ENCODE measurements at places on chromosomes 1 and 21.

GRCh38 chr1:24693827-24694379 lies 50.8 kb downstream of the SRRM1 start:
- DNase-seq, result no peak

- DNase-seq, result no peak
Observed at GRCh38 chr1:217029281-217030157, 306.3 kb upstream of the ESRRG start.

DNA sequence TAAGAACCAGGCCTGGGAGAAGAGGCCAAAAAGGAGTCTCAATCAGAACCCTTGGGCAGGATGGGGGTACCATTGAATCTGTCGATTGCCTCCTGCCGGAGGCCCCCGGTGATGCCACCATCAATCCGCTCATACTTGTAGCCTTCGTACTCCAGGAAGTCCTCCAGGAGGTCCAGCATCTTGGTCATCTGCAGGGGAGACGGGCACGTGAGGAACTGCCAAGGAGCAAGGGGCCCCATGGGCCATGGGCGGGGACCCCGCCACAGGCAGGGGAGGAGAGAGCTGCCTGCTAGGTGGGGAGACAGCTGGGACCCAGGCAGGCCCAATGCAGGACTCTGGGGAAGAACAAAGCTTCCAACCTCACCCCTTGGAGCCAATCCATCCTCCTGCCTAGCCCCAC lies 48.6 kb downstream of the CHD5 start:
- DNase-seq, result no peak

DNA sequence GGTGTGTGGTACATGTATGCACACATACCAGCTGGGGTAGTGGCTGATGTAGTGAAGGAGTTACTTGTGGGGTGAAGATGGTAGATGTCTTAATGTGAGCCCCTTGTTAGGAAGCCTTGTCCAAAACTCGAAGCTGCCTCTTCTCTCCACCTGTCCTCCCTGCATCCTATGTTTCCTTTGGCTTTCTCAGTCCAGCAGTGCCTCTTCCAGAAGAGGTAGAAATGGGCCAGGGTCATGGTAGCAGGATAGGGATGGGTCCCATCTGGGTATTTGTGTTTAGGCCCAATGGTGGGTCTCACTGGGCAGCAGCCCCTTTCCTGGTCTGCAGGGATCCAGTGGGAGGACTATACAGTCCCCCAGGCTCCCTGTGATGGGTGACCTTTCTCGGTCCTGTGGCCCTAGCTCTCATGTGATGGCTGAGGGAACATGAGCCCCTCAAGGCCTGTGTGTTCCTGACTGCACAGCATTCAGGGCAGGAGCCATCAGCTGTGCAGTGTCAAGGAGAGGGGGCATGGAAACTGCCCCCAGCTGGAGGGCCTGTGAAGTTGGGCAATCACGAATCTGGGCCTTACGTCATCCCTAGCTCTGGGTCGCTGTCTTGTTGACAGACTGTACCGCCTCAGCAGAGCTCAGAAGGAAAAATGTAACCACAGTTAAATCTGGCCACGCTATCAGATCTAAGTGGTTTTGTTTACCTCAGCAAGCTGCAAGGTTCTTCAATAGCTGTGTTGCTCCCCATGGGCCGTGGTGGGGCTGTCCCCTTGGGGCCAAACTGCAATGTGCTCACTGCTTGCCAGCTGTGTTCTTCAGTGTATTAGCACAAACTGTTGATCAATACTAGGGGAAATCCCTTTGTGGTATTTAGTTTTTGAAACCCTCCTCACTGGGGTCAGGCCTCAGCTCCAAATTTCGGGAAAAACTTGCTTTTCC lies 82.7 kb downstream of the NOS1AP start:
- DNase-seq, result no peak

- no peak for DNase-seq
Observed at GRCh38 chr1:56931211-56931610, 34.6 kb downstream of the C8B start.

DNA sequence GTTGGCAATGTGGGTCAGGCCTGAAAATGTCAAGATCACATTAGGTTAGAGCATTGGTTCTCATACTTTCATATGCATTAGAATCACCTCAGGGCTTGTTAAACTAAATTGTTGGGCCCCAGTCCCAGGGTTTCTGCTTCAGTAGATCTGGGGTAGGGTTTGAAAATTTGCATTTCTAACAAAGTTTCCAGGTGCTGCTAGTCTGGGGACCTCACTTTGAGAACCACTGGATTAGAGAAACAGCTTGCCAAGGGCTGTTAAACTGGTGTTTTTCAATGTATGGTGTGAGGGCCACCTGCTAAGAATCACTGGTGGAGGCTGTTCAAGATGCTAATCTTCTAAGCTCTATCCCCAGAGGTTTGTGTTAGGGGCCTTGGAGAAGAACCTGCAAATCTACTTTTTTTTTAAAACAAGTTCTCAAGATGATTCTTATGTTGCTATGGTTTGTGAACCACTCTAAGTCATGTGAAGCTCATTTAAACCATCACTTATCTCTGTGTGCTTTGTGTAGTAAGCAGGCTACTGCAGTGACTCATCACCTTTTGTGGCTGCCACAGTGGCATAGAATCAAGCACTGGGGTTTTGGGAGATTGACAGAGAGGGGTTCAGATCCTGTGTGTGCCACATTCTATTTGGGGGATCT lies 152.2 kb downstream of the S1PR1 start:
- no peak for DNase-seq

DNA sequence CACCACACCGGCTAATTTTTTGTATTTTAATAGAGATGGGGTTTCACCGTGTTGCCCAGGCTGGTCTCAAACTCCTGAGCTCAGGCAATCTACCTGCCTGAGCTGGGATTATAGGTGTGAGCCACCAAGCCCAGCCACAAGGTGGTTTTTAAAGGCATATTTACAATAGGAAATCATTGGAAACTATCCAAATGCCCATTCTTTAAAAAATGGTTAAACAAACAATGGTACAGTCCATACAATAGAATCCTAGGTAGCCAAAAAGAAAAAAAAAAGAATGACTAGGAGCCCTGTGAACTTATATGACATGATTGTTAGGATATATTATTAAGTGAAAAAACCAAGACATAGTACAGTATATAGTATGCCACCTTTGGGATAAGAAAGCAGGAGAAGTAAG lies 5.3 kb downstream of the ATP2B4 start:
- no peak for DNase-seq

DNA sequence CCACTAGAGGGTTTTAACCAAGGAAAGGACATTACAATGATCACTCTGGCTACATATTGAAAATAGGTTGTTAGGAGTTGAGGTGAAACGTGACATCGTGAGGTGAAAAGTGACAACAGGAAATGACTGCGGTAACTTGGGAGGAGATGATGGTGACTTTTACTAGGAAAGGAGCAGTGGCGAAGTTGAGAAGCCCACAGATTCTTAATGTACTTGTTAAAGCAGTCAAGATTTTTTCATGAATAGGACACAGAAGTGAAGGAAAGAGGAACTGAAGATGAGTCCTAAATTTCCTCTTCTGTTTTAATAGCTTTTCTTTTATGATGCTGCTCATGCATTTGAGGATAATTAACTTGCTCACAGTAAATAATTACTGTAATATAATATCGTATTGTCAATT lies 59.5 kb downstream of the OMA1 start:
- no peak for DNase-seq

DNA sequence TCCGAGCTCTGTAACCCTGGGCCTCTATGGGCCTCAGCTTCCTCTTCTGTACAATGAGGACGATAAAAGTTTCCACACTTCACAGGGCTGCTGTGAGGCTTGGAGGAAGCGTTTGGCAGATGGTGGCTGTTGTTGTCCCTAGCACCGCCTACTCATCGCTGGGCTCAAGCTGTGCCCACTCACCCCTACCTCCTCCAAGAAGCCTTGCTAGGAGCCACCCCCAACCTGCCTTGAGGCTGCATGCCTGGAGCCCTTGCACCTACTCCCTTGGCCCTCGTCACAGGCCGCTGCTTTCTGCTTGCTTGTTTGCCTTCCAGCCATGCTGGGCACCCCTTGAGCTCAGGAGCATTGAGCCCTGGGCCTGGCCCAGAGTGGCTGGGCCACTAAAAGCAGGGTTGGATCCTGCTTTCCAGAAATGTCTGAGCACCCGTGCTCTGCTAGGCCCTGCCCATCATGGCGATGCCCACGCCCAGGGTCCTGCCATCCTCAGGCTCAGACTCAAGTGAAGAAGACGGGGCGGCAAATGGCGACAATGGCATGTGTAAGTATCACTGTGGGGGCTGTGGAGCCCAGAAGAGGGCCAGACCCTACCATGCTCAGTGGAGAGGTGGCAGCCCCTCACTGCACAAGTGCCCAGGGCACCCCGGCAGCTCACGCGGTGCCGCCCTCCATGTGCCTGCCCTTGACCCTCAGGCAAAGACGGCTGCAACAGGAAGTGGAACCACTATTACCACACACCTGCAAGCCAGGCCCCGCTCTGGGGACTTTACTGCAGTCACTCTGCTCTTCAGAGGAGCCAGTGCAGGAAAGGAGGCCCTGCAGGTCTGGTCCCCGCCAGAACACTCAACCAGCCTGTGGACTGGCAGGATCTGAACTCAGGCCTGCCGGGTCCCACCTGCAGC lies 9.5 kb downstream of the SH3BGRL3 start:
- no peak for DNase-seq

DNA sequence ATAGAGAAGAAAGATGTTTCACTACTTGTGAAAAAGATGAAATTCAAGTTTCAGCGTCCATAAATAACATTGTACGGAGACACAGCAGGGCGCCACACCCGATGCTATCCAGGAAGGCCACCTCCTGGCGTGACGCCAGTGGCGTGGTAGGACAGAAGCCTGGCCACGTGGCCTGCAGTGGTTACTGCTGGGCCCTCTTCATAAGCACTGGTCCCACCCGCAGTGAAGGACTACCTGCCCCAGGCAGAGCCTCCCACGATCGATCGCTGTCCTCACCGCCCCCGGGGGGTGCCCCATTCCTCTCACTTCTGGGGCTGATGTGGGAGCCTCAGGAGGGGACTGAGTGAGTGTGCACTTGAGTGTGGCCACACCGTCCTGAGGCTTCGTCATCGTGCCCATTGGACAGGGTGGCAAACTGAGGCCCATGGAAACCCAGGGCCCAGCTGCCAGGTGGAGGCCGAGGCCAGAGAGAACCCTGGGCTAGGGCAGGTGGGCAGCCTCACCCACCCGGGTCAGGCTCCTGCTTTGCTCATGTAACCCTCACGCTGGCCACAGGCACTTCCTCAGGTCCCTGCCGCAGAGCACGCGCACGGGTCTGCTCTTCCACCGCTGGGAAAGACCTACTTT lies 11.7 kb upstream of the HES5 start:
- no peak for DNase-seq

DNA sequence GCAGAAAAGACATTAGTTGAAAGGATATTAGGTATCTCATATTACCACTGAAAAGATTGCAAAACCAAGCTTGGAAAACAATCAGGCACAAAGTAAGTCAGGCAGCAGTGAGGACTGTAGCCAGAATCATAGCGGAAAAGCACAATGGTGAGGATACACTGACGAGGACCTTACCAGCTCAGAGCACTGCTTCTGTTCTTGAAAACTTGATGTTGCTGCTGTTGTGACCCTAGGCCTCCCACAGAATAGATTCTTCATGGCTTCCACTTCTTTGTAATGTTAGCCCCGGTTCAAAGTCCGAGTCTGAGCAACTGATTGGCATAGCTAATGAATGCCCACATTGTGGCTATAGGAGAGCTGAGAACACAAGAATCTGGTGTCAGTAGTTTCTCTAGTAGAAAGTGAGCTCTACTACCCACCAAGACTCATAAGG lies 45.2 kb upstream of the LRRC8C start:
- no peak for DNase-seq

- no peak for DNase-seq
Observed at GRCh38 chr1:111164151-111164550, 24.1 kb downstream of the CEPT1 start.

DNA sequence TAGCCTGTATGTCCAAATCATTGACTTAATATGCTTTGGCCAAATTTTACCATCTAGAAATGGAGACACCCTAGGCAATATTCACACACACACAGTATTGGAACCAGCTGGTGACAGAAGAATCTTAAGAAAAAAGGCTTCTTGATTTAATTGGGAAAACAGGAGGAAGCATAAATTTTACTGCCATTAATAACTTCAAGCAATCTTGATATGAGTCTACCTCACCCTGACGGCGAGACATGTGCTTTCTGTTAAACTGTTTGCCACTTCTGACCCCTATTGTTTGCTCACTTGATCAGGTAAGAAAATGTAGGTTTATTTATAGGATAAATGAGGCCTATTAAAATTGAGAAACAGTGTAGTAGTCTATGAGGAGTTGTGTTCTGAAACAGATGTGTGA lies 73.2 kb downstream of the KIFAP3 start:
- no peak for DNase-seq

Measured in activated CD4-positive, alpha-beta T cell treated with anti-CD3 and anti-CD28 coated beads, Interleukin-2, amount 50 U/mL, for 4 hours (primary cell).